ENCODE measurements at places on chromosomes 2 and 18. TPM values are rescaled to one million over a fixed set of nuclear protein-coding genes. Genes with fewer than 3 reads are reported as not detected.

The SMC6 gene
- total RNA-seq = 26.0 TPM

The SULT1C2 gene
- total RNA-seq = not detected

DNA sequence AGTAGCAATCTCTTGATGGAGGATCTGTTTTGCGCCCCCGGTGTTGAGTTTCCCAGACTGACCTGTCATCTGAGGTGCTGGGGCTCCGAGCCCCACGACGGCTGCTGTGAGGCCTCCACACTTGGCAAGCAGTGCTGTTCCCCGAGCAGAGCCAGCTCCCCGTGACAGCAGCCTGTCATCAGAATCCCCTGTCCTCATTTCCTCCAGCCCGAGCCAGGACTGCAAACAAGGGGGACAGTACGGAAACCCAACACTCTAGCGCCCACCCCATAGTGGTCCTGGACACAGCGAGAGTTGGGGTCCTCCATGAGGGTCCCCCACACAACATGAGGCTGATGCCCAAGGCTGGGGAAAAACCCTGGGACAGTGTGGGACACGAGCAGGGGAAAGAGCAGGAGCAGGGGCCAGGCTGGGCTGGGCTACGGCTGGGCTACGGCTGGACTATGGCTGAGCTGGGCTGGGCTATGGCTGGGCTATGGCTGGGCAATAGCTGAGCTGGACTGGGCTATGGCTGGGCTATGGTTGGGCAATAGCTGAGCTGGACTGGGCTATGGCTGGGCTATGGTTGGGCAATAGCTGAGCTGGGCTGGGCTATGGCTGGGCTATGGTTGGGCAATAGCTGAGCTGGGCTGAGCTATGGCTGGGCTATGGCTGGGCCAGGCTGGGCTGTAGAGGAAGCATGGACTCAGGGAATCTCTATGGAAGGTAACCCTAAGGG, 1.5 kb upstream of the KLHL30 start:
- no peak for DNase-seq

GRCh38 chr18:34709750-34710441, at the start of gene DTNA:
DTNA (plus strand) TSS chr18:34710298; CDS start chr18:34755977, 45,679 bp downstream.
- no peak for DNase-seq

- no peak for DNase-seq
Observed at GRCh38 chr2:16978301-16978700, 312.7 kb upstream of the CYRIA start.

- DNase-seq = no peak
Observed at GRCh38 chr2:178589335-178589734, 109.1 kb downstream of the PLEKHA3 start.

- no peak for DNase-seq
Observed at GRCh38 chr2:239390546-239391285, 10.1 kb downstream of the HDAC4 start.

DNA sequence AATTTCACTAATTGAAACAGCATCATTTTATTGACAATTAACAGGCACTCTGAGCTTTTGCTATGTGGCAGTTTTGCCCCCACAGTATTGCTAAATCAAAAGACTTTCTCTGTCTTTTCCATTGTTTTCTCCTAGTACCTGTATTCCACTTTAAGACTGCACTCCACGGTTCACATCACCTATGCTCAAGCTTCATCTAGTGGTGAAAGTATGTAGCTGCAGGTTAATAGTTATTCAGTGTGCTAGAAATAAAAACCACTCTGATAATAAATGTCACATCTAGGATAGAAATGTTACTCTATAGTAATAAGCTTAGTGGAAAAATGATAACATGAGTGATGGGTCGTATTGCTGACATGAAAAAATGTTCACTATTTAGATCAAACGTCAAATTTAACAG, 24.6 kb downstream of the ARL6IP6 start:
- no peak for DNase-seq

All from glomerular endothelial cell (primary cell).